ENCODE measurements at places on chromosomes 16 and 17.

GRCh38 chr16:72112452-72112792 lies 18.8 kb downstream of the DHX38 start:
- DNase-seq = no peak

DNA sequence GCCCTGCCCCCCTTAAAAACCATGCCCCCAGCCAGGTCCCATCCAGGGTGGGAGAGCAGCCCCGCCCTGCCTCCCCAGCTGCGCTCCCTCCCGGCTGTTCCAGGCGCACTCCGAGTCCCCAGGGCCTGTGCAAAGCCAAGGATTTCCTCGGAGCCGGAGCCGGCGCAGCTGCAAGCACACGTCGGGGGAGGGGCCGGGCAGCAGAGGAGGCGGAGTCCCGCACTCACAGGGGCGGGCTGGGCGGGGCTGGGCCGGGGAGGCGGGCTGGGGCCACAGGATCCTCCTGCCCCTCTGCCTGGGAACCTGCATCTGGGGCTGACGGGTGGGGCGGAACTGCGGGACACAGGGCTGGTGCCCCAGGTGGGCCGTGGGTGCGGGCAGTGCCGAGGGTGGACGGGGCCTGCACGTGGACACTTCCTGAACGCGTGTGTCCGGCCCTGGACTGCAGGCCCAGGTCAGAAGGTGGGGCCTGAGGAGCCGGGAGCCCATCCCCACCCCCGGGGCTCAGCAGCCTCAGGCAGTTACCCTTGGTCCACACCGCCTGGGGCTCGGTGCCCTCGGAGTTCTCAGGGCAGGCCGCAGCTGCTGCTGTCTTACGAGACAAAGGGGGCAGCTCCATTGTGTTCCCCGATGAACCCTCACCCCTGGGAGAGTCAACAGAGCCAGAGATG lies 24.0 kb upstream of the SSTR5 start:
- DNase-seq = no peak

DNA sequence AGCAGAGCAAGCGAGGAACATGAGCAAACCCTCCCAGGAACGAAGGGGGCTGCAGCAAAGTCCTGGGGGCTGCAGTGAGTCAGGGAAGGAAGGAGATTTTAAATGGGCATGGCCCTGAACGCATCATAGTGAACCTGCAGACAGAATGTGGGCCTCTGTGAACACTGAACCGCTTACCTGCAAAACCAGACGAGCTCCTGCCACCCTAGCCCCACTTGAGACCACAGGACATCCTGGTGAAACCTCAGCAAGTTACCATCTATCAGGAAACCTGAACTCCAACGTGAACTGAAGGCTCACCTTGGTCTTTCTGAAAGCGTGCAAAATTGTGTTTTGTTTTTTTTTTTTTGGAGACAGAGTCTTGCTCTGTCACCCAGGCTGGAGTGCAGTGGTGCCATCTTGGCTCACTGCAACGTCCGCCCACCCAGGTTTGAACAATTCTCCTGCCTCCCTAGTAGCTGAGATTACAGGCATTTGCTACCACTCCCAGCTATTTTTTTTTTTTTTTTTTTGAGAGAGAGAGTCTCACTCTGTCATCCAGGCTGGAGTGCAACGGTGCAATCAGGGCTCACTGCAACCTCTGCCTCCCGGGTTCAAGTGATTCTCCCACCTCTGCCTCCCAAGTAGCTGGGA lies 30.8 kb downstream of the FANCA start:
- no peak for DNase-seq

GRCh38 chr16:73037331-73037745 lies 10.6 kb downstream of the ZFHX3 start:
- no peak for DNase-seq

GRCh38 chr16:29256501-29256981 lies 150.0 kb downstream of the NPIPB11 start:
- DNase-seq = no peak

- no peak for DNase-seq
Measured at GRCh38 chr17:5115673-5116651, at the start of gene USP6. USP6 (plus strand) TSS chr17:5116032; CDS start chr17:5130368, 14,336 bp downstream.

GRCh38 chr16:19858340-19859018 lies 26.2 kb downstream of the GPRC5B start:
- no peak for DNase-seq

- DNase-seq = no peak
Measured at GRCh38 chr16:31301708-31302400, 42.1 kb downstream of the ITGAM start.

GRCh38 chr16:81106826-81107503 lies 10.8 kb upstream of the GCSH start:
- no peak for DNase-seq

DNA sequence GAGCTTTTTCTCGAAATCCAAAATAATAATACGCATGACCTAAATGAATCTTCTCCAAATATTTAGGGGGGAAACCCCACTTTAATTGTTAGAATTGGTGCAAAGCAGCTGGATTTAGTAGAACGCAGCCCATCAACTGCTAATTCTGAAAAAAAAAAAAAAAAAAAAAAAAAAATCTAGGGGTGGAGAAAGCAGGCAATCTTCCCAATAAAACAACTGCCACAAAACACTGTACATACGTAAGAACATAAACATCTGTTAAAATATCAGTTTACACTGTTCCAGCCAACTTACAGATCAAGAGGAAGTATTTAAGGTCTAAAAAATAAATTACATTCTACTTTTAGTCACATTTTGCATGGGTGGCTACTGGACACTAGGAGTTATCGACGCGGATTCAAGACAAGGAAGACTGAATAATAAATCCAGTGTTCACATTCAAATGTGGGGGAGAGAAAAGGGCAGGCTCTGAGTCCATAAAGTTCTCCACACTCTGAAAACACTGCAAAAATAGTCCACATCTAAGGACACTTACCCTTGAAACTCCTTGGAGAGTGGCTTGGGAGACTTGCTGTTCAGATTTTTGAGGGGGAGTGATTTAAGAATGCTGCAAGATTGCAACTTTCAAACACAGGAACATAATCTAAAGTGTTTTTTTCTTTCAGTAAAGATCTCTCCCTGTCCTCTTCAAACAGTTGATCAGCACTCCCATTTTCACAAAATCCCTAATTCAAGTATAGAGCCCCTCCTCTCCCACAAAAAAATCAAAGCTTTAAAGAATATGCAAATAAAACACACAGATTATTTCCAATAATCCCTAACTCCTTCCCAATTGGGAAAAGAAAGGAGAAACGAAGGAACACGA lies 1.3 kb downstream of the APPBP2 start:
- no peak for DNase-seq

DNA sequence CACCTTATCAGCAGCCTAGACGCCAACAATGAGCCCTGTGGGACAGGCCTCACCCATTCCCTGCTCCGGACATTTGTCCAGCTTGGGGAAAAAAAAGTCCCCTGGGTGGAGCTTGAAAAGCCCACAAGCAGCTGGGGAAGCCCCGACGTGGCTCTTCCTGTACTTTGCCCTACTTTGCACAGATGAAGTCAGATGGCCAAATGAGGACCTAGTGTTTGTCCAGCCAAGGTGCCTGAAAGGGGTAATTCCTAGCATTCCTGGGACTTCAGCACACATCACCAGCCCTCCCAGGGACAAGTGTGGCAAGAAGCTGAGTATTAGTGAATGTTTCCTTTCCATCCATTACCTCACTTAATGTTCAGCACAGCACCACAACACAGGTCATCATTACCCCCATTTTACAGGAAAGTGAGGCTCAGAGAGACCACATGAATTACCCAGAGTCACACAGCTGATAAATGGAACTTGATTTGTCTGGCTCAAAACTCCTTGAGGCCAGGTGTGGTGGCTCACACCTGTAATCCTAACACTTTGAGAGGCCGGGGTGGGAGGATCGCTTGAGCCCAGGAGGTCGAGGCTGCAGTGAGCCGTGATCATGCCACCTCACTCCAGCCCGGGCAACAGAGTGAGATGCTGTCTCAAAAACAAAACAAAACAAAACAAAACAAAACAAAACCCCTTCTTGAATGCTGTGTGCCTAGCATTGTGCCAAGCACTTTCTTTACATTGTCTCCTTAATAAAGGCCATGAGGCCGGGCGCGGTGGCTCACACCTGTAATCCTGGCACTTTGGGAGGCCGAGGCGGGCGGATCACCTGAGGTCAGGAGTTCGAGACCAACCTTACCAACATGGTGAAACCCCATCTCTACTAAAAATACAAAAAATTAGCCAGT lies 19.9 kb upstream of the PLLP start:
- DNase-seq = no peak

DNA sequence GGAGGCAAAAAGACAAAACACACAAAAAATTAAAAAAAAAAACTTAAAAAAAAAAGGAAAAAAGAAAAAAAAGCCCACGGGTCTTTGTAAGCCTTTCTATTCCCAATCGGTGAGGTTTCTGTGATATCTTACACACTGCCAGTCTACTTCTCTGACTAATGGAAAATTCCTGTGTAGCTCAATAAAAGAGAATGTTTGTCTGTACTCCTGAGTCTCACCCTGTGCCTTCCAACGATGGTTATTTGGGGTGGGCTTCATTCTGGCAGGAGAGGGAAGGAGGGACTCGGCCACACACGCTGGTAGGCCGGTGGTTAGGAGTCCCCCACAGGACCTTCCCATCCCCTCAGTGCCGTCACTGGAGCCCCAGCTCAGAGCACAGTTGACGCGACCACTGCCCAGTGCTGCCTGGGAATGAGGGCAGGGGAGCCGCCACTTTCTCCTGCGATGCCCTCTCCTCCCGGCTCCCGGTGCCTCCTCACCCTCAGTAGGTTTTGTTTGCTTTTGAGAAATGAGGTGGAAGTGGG lies 68.0 kb downstream of the AMFR start:
- DNase-seq = no peak

- DNase-seq = no peak
Measured at GRCh38 chr17:4515501-4515900, 16.8 kb downstream of the SPNS2 start.

Measured in cerebellar nuclear complex (tissue), 1 donor.